Left ventricle myocardium superior (tissue), 1 donor: ENCODE measurements at places on chromosomes 7 and 10. TPM values are rescaled to one million over a fixed set of nuclear protein-coding genes. Genes with fewer than 3 reads are reported as not detected.

DNA sequence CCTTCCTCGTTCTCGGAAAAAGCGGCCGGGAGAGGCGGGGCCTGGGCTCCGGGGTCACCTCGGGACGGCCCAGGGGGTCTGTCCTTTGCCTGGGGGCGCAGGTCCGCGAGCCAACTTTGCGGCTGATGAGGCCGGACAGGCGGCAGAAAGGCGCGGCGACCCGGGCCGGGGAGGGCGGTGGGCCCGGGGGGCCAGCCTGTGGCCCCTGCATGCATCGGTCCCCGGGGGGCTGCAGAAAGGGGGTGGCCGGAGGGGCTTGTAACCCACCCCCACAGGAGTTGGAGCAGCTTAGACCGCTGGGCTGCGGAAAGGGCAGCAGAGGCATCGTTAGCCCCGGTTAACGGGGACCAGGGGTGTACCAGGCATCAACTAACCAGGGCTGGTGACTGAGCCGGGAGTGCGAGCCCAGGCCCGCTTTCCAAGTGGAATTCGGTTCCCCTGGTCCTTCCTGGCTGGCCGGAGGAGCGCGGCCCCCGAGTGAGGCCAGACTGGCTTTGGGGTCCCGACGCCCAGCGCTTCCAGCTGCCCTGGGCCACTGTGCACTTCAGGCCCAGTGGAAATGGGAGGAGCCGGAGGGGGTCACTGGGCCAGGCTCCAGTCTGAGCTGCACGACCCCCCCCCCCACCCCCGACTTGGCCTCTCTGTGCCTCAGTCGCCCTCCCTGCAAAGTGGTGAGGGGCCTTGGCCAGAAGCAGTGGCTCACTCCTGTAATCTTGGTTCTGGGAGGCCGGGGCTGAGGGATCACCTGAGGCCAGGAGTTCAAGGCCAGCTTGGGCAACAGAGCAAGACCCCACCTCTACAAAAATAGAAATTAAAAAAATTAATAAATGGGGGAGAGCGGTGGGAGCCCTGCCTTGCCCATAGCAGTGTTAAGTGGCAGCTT is 919 bp downstream of the SLC29A4 start:
- DNase-seq = no peak

- no peak for DNase-seq
Measured at GRCh38 chr10:11022213-11022612, 4.5 kb downstream of the CELF2 start.

GRCh38 chr10:29239569-29240472 is 49.0 kb upstream of the LYZL1 start:
- DNase-seq = no peak

DNA sequence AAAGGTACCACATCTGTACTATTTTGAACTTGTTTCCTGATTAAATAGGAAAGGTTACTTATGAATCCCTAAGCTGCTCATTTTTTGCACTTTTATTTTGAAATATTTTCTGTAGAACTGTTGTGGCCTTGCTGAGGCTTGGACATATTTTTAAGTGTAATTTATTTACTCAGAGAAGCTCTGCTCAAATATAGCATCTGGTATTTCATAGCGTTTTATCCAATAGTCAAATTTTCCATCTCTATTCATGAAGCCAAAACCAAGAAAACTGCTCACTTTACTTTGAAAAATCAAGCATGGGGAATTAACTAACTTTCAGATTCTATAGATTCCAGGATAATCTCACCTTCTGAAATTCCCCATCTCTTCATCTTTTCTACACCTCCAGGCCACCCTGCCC is 6.6 kb upstream of the FAM3C start:
- DNase-seq = no peak

DNA sequence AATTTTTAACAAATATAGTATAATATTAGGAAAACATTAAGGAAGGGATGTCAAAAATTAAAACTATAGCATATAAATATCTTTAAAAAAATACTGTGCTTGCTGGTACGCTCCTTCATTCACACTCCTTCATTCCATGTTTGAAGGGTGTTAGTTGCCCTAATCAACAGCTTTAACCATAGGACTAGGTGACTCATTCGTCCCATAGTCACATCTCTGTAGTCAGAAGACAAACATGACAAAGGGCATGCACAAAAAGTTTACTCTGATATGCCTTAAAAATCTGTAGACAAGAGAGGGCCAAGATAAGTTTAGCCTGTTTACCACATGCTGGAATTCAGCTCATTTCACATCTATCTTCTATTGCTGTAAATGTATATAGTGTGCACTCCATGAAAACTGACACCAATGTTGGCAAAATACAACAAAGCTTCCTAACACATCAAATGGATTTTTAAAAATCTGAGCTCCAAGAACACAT is 646 bp downstream of the FAM13C start:
- DNase-seq = no peak

DNA sequence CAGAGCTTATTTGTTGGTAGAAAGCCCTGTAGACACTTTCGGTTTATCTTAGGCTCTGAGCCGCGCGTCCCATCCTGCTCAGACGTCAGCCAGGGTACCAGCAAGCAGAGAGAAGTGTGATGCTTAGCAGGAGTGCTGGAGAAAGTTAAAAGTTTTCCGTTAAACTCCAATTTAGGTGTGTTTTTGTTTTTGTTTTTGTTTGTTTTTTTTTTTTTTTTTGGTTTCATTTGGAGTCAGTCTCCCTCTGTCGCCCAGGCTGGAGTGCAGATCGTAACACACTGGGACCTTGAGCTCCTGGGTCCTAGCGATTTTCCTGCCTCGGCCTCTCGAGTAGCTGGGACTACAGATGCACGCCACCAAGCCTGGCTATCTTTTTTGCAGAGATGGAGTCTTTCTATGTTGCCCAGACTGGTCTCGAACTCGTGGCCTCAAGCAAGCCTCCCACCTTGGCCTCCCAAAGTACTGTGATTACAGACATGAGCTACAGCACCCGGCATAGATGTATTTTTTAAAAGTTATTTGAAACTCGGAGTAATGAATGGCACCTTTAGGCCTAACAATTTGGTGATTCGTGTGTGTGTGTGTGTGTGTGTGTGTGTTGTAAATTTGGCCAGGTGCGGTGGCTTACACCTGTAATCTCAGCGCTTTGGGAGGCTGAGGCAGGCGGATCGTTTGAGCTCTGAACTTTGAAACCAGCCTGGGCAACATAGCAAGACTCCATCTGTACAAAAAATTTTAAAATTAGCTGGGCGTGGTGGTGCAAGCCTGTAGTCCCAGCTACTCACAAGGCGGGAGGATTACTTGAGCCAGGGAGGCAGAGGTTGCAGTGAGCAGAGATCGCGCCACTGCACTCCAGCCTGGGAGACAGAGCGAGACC is 1.3 kb upstream of the HIP1 start:
- DNase-seq = no peak

GRCh38 chr10:100470367-100470766 is 7.6 kb downstream of the WNT8B start:
- DNase-seq = no peak

The TRPV6 gene
- 0.05 TPM for total RNA-seq

The PRSS37 gene
- not detected for total RNA-seq

- DNase-seq = no peak
Measured at GRCh38 chr10:3780021-3780770, 4.8 kb downstream of the KLF6 start.

GRCh38 chr7:94130716-94131115 is 126.6 kb upstream of the BET1 start:
- no peak for DNase-seq

DNA sequence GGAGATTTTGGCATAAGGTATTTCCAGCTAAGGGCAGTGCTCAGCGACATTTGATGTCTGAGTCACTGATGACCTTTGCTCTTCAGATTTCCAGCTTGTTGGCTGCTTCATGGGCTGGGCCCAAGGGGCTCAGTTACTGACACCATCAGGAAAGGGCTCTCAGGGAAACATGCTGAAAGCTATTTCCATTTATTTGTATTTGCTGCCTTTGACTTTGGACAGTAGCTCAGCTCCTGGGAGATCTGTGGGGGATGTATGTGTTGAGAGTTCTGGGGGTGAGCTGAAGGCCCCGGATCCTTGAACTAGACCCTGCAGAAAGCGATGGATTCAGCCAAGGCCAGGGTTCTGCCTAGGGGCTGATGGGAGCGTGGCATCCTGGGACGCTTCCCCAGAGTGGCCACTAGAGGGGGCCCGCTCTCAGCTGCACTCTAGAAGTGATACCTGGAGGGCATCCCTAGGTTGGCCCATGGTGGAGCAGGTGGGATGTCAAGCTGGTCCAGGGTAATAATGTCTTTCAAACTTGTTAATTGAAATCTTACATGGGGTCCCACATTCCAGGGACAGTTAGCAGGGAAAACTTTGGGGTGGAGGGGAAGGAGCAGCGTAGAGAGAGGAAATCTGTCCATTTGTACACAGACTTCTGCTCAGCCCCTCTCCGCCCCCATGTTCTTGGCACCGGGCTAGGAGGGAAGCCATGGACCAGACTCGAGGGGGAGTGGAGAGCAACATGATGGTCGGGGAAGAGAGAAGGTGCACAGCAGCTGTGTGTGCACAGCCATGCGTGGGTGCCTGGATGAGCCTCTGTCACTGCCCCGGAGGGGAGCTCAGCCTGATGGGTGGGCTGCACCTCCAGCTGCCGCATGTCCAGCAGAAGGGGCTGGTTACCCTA is 3.0 kb upstream of the BTBD16 start:
- peak; percentile 66 for DNase-seq
